ENCODE measurements at places on chromosomes 16 and 17.
A peak's percentile ranks its signal among the peaks of the same experiment; 100 is the strongest.

DNA sequence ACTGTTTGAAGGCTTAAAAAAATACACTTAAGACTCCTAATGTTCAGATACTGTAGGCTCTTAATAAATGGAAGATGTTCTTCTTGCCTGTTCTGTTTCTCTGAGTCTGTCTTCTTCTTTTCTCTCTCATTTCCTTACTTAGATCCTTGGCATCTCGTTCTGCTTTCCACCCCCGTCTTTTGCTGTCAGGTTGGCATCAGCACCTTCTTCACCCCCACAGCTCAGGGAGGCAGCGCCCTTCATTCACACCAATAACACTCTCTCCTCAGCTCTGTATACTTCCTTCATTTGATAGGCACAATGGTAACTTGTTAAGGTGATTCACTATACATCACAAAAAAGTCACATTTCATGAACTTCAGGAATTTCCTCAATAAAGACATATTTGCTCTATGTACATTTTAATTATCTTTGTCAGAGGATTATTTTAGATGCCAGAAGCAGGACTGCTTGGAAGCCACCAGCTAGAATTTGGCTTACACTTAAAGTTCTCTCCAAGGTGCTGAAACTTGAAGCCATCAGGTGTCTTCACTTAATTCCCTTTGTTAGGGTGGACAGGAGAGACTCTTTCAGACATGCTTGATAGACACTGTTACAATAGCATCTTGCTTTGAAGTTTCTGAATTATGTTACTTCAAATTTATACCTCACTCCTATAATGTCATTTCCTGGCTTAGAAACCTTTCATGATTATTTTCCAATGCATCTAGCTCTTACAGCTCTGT lies 670.1 kb upstream of the C16orf82 start:
- DNase-seq = no peak

GRCh38 chr17:13003927-13004326 lies 13.9 kb downstream of the ELAC2 start:
- no peak for DNase-seq

- peak; percentile 63 for DNase-seq
Observed at GRCh38 chr16:27515874-27516353, 33.8 kb downstream of the GTF3C1 start.

DNA sequence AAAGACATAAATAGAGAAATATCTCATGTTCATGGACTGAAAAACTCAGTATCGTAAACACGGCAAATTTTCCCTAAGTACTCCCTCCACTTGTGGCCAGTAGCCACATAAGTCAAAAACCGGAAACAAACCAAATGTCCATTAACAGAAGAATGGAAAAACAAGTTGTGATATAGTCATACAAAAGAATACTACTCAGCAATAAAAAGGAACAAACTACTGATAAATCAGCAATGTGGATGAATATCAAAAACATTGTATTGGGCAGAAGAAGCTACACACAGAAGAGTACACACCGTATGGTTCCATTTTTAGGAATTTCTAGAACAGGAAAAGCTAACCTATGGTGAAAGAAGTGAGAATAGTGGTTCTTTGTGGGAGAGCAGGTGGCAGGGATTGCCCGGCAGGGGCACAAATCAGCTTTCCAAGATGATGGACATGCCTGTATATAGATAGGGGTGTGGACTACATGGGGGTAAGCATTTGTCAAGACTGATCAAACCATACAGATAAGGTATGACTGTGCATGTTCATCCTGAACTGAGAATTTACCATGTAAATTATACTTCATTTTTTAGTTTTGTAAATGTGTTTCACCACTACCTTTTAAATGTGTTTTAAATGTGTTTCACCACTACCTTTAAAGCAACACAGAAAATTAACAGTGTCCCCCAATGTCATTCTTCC lies 172.8 kb upstream of the CDH5 start:
- DNase-seq = no peak

GRCh38 chr16:49016461-49016860 lies 265.2 kb downstream of the CBLN1 start:
- no peak for DNase-seq

DNA sequence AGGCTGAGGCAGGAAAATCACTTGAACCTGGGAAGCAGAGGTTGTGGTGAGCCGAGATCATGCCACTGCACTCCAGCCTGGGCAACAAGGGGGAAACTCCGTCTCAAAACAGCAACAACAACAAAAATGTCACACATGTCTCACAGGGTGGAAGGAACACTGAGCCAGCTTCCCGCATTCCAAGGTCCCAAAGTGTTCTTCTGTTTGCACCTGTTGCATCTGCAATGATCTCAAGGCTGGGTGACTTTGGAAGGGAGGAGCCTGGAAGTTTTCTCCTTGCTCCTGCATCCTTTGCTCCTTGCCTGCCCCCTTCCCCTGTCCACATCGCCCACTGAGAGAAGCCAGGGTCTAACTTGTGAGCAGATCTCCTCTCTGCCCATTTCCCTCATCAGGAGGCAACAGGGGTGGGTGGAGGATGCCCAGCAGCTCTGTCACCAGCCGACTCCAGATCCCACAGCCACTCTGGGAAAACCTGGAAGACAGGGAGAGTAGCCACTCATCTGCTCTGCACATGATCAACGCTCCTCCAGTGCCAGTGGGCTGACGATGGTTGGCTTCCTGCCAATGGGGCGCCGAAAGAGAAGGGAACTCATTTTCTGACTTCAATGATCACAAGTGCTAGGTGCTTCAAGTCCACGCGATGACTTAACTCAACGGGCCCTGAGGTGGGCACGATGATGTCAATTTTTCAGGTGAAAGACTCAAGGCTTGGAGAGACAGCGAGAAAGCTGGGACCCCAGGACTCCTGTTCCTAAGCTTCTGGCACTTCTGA lies 12.6 kb downstream of the CHST6 start:
- no peak for DNase-seq

DNA sequence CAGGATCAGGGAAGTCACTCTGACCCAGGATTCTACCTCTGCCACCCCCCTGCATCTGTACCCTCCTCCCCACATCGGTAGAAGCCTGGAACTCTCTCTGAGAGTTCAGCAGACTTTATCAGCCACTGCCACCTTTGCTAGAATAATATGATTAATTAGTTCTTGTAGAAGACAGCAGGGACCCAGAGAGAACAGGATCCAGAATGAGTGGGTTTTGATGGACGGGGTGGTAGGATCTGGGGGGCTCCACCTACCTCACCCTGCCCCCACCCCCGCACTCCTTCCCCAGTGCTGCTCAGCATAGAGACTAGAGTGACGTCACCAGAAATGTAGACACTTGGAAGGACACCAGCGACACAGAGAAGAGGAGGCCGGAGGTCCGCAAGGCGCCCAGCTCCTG lies 33.5 kb downstream of the ABCC6 start:
- DNase-seq = no peak

- DNase-seq = no peak
Observed at GRCh38 chr17:71467719-71468118, 653.1 kb upstream of the SOX9 start.

GRCh38 chr17:7323731-7324437 lies 5.3 kb downstream of the NEURL4 start:
- DNase-seq = peak; percentile 88

All from activated CD8-positive, alpha-beta memory T cell treated with anti-CD3 and anti-CD28 coated beads for 24 hours (primary cell).